ENCODE measurements at places on chromosomes 6 and 20. TPM values are rescaled to one million over a fixed set of nuclear protein-coding genes. Genes with fewer than 3 reads are reported as not detected.

GRCh38 chr6:138972226-138972665 lies 15.8 kb downstream of the REPS1 start:
- no peak for DNase-seq

DNA sequence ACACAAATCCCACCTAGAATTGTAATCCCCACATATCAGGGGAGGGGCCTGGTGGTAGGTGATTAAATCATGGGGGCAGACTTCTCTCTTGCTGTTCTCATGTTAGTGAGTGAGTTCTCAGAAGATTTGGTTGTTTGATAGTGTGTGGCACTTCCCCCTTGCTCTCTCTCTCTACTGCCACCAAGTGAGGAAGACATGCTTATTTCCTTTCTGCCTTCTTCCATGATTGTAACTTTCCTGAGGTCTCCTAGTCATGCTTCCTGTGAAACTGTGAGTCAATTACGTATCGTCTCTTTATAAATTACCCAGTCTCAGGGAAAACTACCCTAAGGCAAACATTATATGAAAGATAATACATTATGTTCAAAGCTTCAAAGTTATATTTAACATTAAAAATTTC lies 1297.5 kb upstream of the CITED2 start:
- DNase-seq = no peak

DNA sequence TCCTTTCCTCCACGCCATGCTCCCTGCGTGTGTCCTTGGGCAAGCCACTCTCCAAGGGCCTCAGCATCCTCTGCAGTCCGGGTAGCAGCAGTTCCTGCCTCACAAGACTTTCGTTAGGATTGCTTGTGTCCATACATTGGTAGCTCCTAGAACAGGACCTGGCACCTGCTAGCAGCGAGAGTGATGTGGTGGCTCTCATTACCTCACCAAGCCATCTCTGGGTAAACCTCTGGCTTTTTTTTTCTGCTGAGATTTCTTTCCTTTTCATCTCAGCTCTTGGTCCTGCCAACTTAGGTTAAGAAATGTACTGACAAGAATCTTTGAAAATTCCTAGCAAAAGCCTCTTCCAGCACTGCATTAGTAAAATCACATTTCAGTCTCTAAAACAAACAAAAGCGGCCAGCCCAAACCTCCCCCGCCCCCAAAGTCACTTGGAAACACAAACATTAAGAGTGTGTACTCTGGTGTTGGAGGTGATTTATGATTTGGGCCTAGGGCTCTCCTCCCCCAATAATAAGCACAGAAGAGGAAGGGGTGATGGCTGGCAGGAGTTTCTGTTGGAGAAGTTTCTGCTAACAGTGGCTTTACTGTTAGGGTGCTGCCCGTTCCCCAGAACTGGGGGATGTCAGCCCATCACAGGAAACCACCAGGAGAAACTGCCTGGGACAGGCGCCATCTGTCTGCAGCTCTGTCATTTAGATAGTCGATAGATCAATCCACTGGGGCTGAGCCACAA lies 199.2 kb downstream of the CD83 start:
- no peak for DNase-seq

DNA sequence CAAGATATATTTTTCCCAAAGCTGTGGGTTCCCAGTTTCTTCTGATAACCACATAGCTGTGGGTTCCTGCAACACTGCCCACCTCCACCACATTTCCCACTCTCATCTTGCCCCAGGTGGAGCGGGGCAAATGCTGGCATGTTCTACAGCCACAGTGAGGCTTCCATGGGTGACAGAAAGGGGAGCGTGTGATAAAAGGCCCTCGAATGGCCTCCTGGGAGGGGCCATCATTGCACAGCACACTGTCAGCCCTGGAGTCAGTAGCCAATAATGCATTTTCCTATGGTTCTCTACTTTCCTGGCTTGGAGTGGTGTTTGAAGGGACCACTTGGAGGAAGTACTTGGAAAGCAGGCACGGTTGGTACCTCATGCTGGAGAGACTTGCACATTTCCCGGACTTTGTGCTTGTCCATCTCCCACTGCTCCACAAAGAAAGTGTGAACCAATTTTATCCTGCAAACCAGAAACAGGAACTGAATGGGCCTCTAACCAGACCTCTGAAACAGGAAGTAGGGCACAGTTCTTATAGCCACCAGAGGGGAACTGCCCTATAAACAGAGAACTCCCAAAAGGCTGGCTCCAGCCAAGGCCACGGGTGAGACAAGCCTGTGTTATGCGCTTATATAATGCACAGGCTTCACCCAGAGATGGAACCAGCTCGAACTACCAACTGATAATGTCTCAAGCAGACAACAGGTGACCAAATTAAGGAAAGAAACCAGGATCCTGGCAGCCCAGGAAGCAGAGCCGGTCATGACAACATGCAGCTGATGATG lies 8.6 kb downstream of the MAP3K5 start:
- DNase-seq = no peak

GRCh38 chr6:101806241-101806640 lies 412.7 kb downstream of the GRIK2 start:
- DNase-seq = no peak

DNA sequence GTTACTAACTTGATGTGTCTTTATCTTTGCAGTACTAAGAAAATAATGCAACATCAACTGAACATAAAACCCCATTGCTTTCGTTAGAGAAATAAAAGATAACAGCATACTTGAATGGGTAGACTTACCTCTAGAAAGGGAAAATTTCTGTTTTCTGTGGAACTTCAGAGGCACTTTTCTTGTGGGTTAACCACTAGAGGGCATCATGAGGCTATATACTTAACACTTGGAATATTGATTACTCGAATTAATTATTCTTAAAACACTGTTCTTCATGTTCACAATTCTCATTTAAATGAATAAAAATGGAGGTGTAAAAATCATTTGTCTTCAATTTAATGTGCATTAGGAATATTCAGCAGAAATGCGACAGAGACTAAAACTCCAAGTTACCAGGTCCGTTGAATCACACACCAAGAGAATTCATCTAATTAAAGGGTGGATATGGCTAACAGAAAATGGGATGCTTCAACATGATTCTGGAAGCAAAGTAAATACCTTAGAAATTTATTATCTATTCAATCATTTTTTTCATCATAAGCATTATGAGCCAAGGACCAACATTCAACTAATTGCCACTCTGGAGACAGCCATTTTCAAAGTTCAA lies 330.8 kb upstream of the PREP start:
- DNase-seq = no peak

DNA sequence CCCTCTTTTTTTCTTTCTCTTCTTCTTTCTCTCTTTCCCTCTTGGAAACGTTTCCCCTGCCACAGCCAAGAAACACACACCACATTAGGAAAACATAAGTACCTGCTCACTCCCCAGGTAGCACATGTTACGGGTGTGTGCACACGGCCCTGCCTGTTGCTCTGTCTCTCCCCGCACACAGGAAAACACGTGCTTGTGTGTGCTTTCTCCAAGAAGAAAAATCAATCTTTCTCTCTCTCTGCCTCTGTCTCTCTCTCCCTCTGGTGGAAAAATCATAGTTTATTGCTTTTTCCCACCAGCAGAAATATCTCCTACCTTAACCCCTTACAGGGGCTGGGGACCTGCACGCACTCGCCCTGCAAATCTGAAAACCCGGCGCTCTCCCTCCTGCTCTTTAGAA lies 102.3 kb downstream of the EDN3 start:
- DNase-seq = peak; percentile 59

Gene SUMO4
- 0.52 TPM for polyA plus RNA-seq

Gene BPIFB1
- polyA plus RNA-seq = not detected

GRCh38 chr20:24469116-24469893 lies at the start of gene SYNDIG1:
SYNDIG1 (plus strand) TSS chr20:24469629; CDS start chr20:24543098, 73,469 bp downstream.
- peak; percentile 26 for DNase-seq

Gene BNIP5
- 0.28 TPM for polyA plus RNA-seq

Gene BMP6
- 1.1 TPM for polyA plus RNA-seq

Gene PKIB
- polyA plus RNA-seq = 0.44 TPM

Gene RCAN2
- polyA plus RNA-seq = 3.2 TPM

- DNase-seq = no peak
Measured at GRCh38 chr6:139380611-139381010, 6.2 kb upstream of the CITED2 start.

DNA sequence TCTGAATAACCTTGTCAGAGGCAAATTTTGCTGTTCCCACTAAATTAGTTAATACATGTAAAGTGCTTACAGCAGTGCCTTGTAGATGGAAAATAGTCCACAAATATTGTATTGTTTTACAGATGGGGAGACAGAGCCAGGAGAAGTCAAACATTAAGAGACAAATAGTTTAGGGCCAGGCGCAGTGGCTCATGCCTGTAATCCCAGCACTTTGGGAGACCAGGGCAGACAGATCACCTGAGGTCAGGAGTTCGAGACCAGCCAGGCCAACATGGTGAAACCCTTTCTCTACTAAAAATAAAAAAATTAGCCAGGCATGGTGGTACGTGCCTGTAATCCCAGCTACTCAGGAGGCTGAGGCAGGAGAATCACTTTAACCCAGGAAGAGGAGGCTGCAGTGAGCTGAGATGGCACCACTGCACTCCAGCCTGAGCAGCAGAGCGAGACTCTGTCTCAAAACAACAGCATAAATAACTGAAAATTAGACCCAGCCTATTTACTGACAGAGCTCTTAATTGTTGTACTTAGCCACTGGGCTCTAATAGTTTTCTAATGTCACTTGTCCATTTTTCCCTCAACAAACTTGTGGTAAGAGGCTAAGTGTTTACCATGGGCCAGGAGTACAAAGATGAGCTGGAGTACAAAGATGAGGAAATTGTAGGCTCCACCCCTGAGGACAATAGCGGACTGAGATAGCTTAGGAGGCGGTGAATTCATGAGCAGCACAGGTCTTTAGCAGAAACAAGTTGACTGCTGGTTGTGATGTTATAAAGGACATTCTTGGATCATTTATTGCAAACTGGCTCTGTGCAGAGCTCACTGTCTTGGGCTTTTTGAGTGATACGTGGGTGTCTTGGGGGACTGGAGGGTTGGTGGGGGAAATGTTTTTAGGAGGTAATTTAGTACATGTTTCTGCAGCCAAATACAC lies 6.4 kb downstream of the ZSWIM3 start:
- no peak for DNase-seq

DNA sequence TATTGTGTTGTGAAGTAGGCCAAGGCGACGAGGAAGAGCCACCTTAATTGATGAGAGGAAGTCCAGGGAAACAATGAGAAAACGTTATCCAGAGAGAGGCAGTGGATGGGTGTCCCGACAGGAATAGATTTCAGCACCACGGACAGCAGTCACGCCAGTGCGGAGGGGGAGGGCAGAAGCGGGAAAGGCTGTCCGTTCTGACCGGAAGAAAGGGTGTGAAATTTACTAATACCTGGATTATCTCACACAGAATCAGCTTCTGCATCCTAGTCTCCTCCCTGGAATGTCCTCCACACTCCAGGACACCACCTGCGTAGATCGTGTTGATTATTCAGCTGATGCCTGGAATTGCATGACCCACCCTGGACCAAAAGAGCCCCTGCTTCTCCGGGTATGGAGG lies 7.4 kb upstream of the BPIFA3 start:
- peak; percentile 79 for DNase-seq

Gene TRIM15
- not detected for polyA plus RNA-seq

Gene OXT
- polyA plus RNA-seq = 0.50 TPM

- no peak for DNase-seq
Measured at GRCh38 chr6:26319405-26320128, 45.4 kb upstream of the BTN3A2 start.

GRCh38 chr20:17969278-17969883 lies 563 bp downstream of the MGME1 start:
- DNase-seq = peak; percentile 50

DNA sequence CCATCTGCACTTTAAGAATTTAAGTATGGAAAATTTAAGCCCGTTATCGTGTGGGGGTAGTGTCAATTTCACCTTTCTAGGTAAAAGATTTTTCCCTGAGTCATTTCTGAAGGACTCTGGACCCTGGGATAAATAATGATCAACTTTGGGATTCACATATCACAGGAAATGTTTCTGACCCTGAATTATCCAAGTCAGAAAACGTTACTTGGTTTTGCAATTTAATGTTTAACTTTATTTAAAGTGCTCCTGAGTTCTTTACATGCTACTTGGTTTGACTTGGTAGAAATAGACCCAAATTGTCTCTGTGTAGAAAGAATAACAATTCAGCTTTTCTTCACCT lies 1.5 kb upstream of the SLC17A3 start:
- no peak for DNase-seq

Gene TMEM74B
- polyA plus RNA-seq = 4.9 TPM

DNA sequence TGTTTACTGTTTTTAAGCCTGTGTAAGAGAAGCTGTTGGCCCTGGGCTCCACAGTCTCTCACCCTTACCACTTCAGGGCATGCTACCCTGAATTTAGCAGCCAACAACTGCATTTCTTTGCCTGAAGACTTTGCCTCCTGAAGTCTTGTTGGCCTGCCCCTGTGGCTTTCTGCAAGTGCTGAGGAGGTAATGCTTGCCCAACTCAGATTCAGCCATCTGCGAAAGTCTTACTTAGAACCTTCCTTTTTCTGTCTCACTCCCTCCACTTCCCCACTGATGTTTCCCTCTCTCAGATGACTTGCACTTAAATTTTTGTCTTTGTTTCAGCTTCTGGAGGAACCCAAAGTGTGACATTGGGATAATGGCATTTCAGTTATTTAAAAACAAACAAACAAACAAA lies 11.8 kb upstream of the IBTK start:
- no peak for DNase-seq

Gene RIMS4
- 9.0 TPM for polyA plus RNA-seq

GRCh38 chr6:121344539-121344938 lies 10.3 kb upstream of the TBC1D32 start:
- DNase-seq = no peak

Gene ISM1
- 1.1 TPM for polyA plus RNA-seq

- no peak for DNase-seq
Measured at GRCh38 chr6:156850353-156850752, 73.2 kb downstream of the ARID1B start.

Gene DNMT3B
- polyA plus RNA-seq = 5.0 TPM

DNA sequence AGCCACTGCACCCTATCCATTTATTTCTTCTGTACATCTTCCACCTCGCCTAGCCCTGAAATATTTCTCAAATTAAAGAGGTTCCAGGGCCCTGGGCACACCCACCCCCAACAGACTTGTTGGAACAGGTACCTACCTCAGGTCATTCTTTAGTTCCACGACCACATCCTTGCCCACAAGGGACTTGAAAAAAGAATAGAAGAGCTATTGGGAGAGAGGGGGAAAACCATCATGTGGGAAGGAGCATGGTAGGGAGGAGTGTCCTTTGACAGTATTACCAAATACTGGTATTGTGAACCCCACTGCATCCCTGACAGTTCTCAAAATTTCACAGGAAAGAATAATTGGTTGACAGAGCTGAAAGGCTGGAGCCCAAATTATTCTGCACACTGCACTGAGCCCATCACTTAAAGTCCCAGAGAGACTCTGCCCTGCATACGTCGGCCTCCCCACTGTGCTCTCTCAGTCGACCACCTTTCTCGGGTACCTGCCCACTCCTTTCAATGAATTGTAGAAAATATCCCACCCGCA lies 762 bp downstream of the LSM2 start:
- no peak for DNase-seq

- DNase-seq = peak; percentile 83
Measured at GRCh38 chr6:150666071-150666470, 66.4 kb downstream of the PLEKHG1 start.

GRCh38 chr6:15299430-15300131 lies 53.7 kb downstream of the JARID2 start:
- no peak for DNase-seq

Gene TRIM10
- polyA plus RNA-seq = 0.86 TPM
